Suprapubic skin (tissue), 4 donors: ENCODE measurements at places on chromosomes 6 and 20. TPM values are rescaled to one million over a fixed set of nuclear protein-coding genes. Genes with fewer than 3 reads are reported as not detected.
A peak's percentile ranks its signal among the peaks of the same experiment; 100 is the strongest.

- peaks cover 19% of the 10 kb centered on the region for H3K4me1 ChIP-seq
- no peaks in the 10 kb centered on the region for H3K27me3 ChIP-seq
- H3K27ac ChIP-seq, result peak overlapping the region; percentile 85
- no peaks in the 10 kb centered on the region for H3K36me3 ChIP-seq
Measured at GRCh38 chr6:156601152-156602065, 175.8 kb upstream of the ARID1B start.

GRCh38 chr6:146305951-146306350 lies 237.7 kb upstream of the RAB32 start:
- H3K27ac ChIP-seq, result no peak overlapping the region
- no peaks in the 10 kb centered on the region for H3K36me3 ChIP-seq
- H3K4me3 ChIP-seq, result no peak overlapping the region
- H3K27me3 ChIP-seq, result no peaks in the 10 kb centered on the region
- H3K4me1 ChIP-seq, result no peaks in the 10 kb centered on the region

Gene SNX9
- total RNA-seq, result 44.2 TPM

Gene TP53RK
- 27.0 TPM for total RNA-seq

- no peak for DNase-seq
- peaks cover 30% of the 10 kb centered on the region for H3K4me1 ChIP-seq
- no peak overlapping the region for H3K27ac ChIP-seq
- H3K4me3 ChIP-seq, result no peak overlapping the region
Measured at GRCh38 chr6:111423055-111423633, 59.9 kb downstream of the REV3L start.

DNA sequence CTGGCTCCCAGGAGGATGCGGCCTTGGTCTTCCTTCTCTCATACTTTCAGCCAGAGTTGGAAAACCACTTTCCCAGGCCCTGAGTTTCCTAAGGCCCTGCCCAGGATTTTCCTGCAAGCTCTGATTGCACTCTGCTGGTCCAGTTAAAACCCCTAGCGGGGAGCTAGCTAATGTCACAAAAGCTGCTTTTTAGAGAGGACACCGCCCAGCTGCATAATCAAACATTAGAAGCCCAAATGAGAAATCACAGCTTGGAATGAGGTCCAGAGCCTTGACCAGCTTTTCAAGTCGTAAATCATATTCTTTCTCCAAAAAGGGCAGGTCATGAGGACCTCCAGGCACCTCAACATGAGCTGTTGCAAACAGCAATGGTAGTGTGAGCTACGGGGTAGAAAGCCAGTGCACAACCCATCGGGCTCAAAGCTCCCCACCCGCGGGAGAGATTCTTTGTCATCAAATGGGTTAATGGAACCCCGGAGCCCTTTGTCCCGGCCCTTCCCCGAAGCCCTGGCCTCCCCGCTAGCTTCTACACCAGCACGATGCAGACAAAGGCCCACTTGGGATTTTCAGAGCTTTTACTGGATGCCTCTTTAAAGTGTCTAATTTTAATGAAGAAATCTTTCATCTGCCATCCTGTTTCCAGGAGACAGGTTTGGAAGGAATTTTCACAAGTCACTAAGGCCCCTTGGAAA lies 134.0 kb downstream of the SCML4 start:
- no peak for DNase-seq
- H3K27ac ChIP-seq, result no peak overlapping the region
- no peak overlapping the region for H3K4me3 ChIP-seq
- H3K27me3 ChIP-seq, result peaks cover 2% of the 10 kb centered on the region
- H3K36me3 ChIP-seq, result no peaks in the 10 kb centered on the region

- no peaks in the 10 kb centered on the region for H3K36me3 ChIP-seq
- no peaks in the 10 kb centered on the region for H3K27me3 ChIP-seq
- no peak for DNase-seq
- peaks cover 20% of the 10 kb centered on the region for H3K4me1 ChIP-seq
- peak overlapping the region; percentile 37 for H3K27ac ChIP-seq
- no peak overlapping the region for H3K4me3 ChIP-seq
Measured at GRCh38 chr6:14440940-14441781, 323.6 kb downstream of the CD83 start.

Gene SLC22A16
- not detected for total RNA-seq

GRCh38 chr6:24854077-24854666 lies 55.5 kb upstream of the ARMH2 start:
- no peaks in the 10 kb centered on the region for H3K27me3 ChIP-seq
- DNase-seq, result no peak
- no peak overlapping the region for H3K27ac ChIP-seq
- H3K4me1 ChIP-seq, result peaks cover 38% of the 10 kb centered on the region
- peaks cover 6% of the 10 kb centered on the region for H3K36me3 ChIP-seq

GRCh38 chr6:43982084-43982625 lies 145.1 kb downstream of the MRPL14 start:
- H3K27me3 ChIP-seq, result no peaks in the 10 kb centered on the region
- H3K4me3 ChIP-seq, result no peak overlapping the region
- H3K4me1 ChIP-seq, result peaks cover 7% of the 10 kb centered on the region
- peak; percentile 29 for DNase-seq
- no peaks in the 10 kb centered on the region for H3K36me3 ChIP-seq

Gene FAM83C
- 29.3 TPM for total RNA-seq

DNA sequence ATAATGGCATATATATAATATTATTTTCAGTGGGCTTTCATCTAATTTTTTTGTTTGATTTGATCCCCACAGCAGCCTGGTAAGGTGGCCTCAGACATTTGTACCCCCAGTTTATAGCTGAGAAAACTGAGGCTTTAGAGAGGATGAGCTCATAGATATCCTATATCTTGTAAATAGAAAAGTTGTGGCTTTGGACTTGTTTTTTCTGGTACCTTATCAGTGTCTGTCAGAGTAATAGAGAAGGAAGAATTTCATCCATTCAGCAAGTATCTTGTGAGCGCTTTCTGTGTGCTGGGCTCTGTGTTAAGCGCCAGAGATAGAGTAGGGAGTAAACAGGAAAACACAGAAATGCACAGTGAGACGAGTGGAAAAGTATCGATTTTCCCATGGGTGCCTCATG lies 27.9 kb downstream of the TAF11 start:
- H3K27me3 ChIP-seq, result no peaks in the 10 kb centered on the region
- H3K4me3 ChIP-seq, result no peak overlapping the region
- H3K36me3 ChIP-seq, result peaks cover 55% of the 10 kb centered on the region
